ENCODE measurements at places on chromosomes 16 and 17. TPM values are rescaled to one million over a fixed set of nuclear protein-coding genes. Genes with fewer than 3 reads are reported as not detected.
A peak's percentile ranks its signal among the peaks of the same experiment; 100 is the strongest.

The MPV17L gene
- polyA plus RNA-seq = 6.1 TPM

The CCNF gene
- 11.2 TPM for polyA plus RNA-seq

DNA sequence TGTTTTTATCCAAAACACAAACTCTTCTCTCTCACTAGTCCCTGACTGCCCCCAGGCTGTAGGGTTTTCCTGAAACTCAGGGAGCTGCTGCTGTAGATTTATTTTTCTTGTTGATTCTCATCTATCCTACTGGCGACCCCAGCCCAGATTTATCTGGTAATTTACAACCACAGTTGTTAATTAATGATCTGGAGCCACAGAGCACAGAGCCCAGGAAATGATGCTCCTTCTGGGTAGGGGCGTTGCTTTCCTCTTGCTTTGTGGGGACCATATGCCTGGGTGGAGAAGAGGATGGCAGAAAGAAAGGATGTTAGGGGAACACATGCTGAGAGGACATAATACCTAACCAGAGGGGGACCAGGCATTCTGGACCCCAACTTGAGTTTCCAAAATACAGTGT is 7.4 kb upstream of the ETV4 start:
- DNase-seq = no peak

DNA sequence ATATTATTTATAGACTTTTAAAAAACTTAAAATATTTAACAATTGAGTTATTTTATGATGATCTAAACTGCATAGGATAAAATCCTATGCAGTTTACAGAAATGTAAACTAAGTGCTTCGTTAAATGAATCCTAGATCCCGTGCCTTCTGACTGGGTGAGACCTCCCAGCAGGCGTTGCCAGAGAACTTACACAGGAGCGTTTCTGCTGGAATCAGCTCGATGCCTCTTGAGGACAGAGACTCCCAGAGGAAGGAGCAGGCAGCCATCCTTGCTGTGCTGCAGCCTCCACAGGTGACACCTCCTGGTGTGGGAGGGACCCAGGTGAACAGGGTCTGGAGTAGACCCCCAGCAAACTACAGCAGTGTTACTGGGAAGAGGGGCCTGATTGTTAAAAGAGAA is 160.4 kb downstream of the WWOX start:
- no peak for DNase-seq

- no peak for DNase-seq
These were observed 27.8 kb downstream of the PITPNM3 start for GRCh38 chr17:6528557-6528956.

The KRTAP4-3 gene
- polyA plus RNA-seq = not detected

The NOXO1 gene
- polyA plus RNA-seq = not detected

DNA sequence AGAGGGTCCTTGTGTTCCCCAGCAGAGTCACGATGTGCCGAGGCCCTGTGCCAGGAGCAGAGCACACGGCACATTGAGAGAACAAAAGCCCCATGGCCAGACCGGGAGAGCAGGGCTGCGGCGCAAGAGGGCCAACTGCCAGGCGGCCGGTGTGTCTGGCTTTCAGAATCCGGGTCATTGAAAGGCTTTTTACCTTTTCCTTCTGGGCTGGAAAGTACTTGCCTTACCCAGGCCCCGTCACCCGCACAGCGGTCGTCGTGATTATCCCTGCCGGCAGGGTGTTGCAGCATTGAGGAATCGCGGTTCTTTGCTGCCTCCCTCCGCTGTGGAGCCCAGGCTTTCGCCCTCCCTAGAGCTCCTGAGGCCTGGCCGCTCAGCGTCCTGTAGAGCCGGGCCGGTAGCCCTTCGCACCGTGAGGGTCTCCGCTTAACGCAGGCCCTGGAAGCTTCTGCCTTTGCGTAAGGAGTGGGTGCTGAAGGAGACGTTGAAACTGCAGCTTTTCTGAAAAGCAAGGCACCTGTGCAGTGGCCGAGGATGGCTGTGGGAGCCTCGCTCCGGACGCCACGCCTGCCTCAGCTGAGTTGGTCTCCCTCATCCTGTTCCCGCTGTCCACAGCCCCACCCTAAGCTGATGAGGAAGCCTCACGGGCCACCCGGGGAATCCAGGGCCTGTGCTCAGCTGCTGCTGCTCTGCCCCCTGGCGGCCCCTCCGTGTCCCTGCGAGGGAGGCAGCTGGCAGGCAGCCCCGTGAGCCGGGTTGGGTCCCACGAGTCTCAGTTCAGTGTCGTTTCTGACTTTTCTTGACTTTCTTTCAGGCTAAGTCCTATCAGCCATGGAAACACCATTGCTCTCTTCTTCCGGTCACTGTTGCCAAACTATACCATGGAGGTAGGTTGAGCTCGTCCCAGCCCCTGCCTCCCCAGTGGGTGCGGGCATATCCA is 8.6 kb upstream of the MC1R start:
- DNase-seq = peak; percentile 74

- DNase-seq = peak; percentile 68
These were observed 98.4 kb upstream of the GSE1 start for GRCh38 chr16:85514598-85515318.

GRCh38 chr16:14364386-14365199 is 265.5 kb downstream of the PARN start:
- DNase-seq = no peak

GRCh38 chr17:27216836-27217235 is 77.1 kb upstream of the WSB1 start:
- no peak for DNase-seq

The DNASE1L2 gene
- polyA plus RNA-seq = 0.71 TPM

The TBC1D26 gene
- polyA plus RNA-seq = 0.15 TPM

- no peak for DNase-seq
These were observed 11.7 kb upstream of the MAF start for GRCh38 chr16:79612207-79612606.

DNA sequence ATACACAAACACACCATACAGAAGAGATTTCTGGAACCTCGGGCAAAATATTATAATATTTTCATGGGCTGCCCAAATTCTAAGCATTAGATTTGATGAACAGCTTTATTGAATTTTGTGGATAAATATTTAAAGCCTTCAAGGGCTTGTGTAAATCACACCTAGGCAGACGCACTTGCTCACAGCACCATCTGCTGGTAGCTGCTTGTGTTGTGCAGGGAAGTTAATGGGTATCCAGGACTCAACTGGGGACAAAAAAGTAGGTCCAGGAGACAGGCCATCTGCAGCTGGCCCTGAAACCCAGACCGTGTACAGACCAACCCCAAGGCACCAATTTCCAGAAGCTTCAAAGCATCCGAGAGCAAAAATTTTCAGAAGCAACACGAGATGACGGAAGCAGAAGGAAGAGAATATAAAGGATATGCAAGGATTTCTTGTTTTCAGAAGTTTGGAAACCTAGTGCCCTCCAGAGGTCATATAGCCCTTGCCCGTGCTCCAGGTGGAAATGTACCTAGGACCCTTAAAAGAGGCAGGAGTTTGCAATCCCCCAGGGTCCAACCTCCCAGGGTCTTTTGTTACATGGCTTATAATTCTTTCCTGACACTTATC is 140.0 kb downstream of the CHD9NB start:
- no peak for DNase-seq
